ENCODE measurements at places on chromosomes 5 and 9.

- no peak for DNase-seq
Measured at GRCh38 chr5:135214897-135215616, 181.0 kb upstream of the PITX1 start.

GRCh38 chr9:136572003-136572827, 26.4 kb upstream of the NOTCH1 start:
- no peak for DNase-seq

GRCh38 chr5:39469777-39470415, 45.1 kb upstream of the DAB2 start:
- DNase-seq = no peak

DNA sequence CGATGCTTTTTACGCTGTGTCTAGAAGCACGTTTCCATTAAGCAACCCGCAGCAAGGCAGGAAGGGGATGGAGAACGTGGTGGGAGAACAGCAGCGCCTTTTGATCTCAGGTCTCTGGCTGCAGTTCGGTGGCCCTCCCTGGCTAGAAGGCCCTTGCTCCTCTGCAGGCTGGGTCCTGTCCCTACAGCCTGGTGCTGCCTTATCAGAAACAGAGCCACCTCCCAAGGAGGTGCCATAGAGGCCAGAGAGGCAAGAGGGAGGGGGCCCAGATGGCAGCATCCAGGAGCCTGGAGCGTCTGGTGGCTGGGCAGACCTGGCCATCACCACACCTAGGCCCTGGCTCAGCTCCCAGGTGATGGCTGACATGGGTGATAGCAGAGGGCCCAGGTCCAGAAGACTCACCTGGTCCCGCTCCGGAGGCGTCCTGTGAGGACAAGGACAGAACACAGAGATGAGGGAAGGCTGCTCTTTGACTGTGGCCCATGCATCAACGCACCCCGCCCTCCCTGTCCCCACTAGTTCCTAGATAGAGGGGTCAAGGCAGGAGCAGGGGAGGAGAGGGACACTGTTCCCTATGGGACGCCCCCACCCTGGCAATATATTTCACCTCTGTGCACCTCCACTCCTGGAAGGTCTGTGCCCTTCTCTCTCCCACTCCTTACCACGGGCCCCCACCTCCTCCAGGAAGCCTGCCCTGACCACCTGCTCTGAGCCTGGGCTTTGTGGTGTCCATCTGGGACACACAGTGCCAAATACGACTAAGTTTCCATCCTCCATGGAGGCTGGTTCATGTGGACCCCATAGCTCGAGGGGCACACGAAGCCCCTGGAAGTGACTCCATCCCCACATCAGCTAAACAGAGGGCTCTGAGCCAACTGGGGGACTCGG, 41.6 kb upstream of the SARDH start:
- no peak for DNase-seq

- DNase-seq = no peak
Measured at GRCh38 chr5:149450199-149450598, 71.1 kb upstream of the IL17B start.

DNA sequence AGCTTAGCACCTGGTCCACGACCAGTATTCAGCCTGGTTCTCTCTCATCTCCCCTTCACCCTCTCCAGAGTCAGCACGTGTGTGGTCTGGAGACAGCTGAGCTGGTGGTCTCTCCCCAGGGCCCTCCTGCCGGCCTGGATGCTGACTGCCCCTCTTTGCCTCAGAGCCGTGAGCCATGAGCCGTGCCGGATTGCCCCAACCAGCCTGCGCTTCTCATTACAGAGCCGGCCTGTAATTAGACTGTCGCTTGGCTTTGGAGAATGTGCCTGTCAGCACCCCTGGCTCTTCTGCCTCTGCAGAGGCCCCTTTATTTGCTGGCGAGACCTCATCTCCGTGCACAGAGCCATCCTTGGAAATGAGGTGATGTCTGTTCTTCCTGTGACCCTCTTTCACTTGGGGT, 118.7 kb upstream of the BOD1 start:
- DNase-seq = no peak
